ENCODE measurements at places on chromosomes 6 and 20. TPM values are rescaled to one million over a fixed set of nuclear protein-coding genes. Genes with fewer than 3 reads are reported as not detected.

DNA sequence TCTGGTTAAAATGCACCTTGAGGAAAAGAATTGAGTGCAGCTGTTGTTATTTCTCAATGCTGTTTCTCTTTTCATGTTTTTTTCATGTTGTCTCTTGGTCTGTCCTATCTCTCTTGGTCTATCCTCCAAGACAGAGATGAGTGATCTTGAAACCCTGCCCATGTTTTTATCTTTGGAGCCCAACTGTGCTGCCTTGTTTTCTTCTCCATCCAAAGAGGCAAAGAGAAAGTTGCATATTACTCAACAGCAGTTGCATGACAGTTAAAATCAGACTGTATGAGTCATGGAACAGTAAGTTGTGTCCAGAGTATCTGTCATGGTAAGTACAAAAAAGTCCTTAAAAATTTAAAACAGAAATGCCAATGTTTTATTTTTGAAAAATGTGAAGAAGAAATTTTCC lies 26.2 kb downstream of the BCAS1 start:
- DNase-seq: peak; percentile 28

GRCh38 chr6:138434925-138435324 lies 30.9 kb downstream of the HEBP2 start:
- no peak for DNase-seq

DNA sequence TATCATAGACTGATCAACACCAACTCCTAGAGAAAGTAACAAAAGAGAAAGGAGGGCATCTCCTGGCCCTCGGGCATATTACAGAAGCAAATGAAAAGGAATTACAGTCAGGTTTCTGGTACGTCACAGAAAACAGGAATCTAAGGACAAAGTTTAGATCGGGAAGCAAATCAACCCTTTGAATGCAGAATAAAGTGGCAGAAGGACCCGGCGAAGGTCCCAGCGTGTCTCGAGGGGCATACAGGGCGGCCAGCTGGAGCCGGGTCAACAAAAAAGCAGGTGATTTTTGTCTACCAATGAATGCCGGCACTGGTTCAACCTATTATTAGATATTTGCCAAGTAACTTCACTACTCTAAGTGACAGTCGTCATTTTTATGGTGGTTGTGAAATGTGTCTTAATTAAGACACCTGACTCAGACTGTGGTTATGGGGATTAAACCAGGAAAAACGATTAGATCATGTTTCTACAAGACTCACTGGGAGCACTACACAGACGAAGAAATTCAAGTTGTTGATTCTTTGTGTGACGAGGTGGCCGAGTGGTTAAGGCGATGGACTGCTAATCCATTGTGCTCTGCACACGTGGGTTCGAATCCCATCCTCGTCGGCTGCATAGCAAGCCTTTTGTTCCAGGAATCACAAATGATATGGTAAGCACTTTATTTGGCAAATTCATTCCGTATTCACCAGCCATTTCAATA lies 12.4 kb upstream of the ZSCAN9 start:
- DNase-seq: peak; percentile 62

- DNase-seq: peak; percentile 82
Measured at GRCh38 chr20:62219992-62220665, at the start of gene HRH3. Gene HRH3 (minus strand): TSS chr20:62220278. CDS start chr20:62219970, 308 bp downstream.

DNA sequence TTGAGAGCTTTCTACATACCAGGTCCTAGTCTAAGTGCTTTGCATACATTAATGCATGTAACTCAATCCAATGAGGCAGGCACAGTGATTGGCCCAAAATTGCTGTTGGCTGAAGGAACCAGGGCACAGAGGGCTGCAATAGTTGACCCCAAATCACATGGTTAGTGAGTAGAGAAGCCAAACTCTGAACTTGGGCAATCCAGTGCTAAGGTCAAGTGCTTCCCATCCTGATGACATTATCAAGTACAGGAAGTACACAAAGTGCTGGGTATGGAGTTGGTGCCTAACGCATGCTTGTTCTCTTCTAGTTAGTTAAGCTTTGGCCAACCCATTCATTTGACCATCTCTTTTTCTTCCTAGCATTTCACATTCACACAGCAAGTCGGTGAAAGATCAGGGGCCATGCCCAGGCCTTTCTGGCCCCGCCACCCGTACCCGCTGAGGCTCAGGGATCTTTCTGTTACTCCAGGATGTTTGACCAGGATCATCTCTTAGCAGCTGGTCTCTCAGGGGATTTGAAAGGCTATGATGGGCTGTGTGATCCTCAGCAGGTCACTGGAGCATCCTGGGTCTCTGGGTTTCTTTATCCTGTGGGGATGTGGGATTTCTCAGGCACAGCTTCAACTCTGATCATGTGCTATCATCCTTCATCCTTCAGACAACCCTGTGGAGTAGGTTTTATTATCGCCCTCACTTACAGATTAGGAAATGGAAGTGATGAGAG lies 7.0 kb downstream of the KCNB1 start:
- DNase-seq: no peak

The EYA2 gene
- polyA plus RNA-seq: 2.0 TPM

The CCN2 gene
- 300 TPM for polyA plus RNA-seq

The C6orf132 gene
- polyA plus RNA-seq: 10.5 TPM

The TREM2 gene
- polyA plus RNA-seq: 2.2 TPM

All from hepatocyte (in vitro differentiated cells).